Activated CD4-positive, alpha-beta T cell treated with anti-CD3 and anti-CD28 coated beads for 4 hours (primary cell): ENCODE measurements at places on chromosomes 12 and 14.

DNA sequence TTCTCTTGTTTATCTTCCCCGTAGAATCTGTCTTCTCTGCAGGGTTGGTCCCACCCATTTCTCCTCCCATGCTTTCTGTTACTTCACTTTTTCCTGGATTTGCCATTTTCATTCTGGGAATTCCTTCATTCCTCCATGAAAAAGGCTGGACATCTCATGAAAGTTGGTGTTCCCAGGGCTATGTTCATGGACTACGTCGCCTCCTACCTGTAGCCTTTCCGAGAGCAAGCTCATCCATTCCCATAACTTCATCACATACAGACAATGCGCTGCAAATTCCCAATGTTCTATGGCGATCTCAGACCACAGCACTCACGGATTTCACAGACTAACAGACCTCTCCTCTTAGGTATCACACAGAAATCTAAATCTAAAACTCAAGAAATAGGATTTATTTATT lies 217.1 kb downstream of the EXOC5 start:
- DNase-seq = no peak

DNA sequence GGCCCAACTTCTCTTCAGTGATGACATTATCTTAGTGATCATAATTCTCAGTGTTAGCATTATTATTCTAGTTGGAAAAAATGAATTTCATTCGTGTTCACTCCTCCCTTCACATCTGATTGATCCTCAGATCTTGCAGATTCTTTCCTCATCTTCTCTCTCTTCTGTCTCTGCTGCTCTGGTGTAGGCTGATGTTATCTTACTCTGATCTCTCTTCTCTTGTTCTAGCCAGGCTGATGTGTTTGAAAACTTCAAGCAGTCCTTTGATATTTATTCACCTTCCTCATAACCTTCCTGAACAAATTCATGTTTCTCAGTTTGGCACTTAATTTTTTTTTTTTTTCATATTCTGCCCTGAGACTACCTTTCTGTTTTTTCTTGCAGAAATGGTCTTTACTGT lies 5.6 kb upstream of the TBK1 start:
- no peak for DNase-seq

- DNase-seq = no peak
Measured at GRCh38 chr14:35229792-35230089, 62.4 kb upstream of the PSMA6 start.

- no peak for DNase-seq
Measured at GRCh38 chr12:60981473-60981872, 1278.7 kb upstream of the USP15 start.

DNA sequence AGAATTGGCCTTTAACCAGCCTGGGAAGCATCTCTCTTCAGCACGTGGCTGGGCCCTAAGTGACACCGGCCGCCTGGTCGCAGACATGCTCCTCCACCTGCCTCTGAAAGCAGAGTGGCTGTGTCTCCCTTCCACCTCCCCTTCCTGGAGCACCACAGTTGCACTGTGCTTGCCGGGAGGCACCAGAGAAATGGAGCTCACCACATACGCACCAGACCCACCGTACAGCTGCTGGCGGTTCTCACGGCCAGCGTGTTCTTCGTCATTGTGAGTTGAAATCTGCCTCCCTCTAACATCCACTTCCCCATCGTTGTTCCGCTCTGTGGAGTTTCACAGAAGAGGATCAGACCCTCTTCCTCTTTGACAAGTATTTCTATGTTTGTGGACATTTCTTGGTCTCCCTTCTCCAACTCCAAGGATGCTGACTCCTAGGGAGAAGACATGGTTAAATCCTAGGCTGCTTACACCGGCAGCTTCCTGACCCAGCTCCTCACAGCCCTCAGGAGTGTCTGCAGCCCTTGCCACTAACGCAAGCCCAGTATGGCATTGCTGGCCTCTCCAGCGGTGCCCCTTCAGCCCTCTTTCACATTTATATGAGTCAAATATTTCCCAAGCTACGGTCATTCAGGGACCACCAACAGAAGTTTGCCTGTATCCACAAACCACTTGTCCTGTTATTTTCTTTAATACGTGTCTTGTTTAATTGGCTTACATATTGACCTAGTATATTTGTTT lies 11.5 kb upstream of the KRT5 start:
- DNase-seq = no peak

DNA sequence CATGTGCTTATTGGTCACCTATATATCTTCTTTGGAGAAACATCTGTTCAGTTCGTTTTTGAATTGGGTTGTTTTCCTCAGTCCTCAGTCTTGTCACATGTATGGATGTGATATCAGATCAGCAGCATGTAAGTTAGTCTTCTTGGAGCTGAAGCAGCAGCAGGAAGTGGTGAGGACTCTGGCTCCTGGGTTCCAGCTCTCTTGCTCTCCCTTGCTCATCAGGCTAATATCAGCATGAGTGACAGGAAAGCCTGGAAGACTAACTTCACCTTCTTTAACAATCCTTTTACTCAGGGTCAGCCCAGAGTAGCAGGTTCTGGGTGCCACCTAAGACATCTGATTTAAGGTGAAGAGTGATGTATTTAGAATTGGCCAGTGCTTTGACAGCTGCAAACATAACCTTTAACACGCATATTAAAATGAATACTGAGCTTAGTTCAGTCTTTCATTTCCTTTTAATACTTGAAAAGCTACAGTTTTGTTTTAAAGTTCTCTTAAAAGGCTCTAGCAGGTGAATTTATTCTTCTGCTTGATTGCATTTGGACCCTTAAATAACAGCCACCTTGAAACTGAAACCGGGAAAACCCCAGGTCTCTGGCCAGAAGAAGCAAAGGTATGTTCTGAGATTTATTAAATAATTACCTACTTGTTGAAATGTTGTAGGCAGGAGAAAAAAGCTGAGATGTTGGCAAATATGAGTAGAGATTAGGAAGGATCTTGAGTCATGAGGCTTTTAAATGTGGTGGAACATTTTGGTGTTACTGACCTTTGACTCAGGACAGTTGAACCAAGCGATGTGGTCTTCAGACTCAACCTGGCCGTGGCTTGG lies 54.3 kb downstream of the DRAM1 start:
- DNase-seq = no peak

- no peak for DNase-seq
Measured at GRCh38 chr12:3257411-3257810, 180.2 kb downstream of the TSPAN9 start.

GRCh38 chr12:100688451-100688864 lies 106.1 kb upstream of the ANO4 start:
- DNase-seq = no peak

GRCh38 chr12:47280543-47281300 lies 201.0 kb upstream of the AMIGO2 start:
- no peak for DNase-seq

GRCh38 chr12:5960783-5961182 lies 15.7 kb upstream of the ANO2 start:
- no peak for DNase-seq

GRCh38 chr14:98773814-98774213 lies 498.2 kb downstream of the BCL11B start:
- no peak for DNase-seq
